ENCODE measurements at places on chromosomes 16 and 17.
A peak's percentile ranks its signal among the peaks of the same experiment; 100 is the strongest.

- no peak for DNase-seq
These were observed 77.4 kb downstream of the LMF1 start for GRCh38 chr16:893360-893759.

DNA sequence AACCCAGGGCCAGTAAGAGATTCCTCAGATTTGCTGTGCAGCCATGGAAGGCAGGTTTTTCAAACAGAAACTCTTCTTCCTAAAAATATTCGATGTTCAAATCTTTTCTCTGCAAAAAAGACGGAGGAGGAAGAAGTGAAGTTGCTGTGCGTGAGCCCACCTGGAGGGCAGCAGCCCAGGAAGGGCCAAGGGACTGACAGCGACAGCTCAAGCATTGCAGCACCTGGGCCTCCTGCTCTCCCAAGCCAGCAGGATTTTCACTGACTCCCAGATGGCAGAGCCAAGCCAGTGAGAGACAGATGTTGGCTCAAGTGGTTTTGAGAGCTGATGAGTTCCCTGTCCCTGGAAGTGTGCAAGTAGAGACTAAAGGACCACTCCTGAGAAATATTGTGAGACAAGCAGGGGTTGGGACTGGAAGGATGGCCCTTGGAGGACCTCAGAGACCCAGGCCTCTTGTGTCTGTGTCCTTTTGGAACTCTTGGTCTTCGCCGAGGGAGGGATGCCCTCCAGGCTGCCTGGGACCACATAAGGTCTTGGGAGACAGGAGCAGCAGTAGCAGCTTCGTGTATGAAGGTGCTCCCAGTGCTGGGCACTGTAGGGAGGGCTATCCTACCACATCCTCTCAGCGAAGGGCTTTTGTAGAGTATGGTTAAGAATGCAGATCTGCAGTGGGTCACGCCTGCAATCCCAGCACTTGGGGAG is 29.3 kb upstream of the TNFRSF13B start:
- no peak for DNase-seq

DNA sequence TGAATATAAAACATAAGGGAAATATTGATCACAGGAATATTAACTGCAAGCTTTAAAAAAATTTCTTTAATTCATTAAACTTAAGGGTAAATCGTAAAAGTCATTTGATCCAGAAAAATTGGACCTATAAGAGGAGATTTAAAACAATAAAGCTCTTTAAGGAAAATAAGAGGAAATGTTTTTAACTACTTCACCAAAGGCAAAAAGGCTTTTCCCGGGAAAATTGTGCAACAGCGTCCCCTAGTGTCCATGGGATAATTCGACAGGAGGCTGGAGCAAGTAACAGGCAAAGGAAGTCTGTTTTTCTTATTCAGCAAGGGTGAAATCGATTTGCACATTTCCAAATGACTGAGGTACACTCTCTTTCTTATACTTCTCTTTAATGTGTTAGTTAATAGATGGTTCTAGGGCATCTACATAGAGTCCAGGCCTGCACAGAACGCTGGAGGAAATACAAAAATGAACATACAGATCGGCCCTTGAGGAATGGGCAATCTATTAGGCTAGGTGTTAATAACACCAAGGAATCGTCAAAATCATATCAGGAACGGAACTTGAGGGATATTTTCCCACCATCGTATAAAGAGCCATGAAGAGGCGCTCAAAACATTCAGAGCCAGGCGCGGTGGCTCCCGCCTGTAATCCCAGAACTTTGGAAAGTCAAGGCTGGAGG is 61.4 kb downstream of the ZNF18 start:
- DNase-seq: peak; percentile 18

DNA sequence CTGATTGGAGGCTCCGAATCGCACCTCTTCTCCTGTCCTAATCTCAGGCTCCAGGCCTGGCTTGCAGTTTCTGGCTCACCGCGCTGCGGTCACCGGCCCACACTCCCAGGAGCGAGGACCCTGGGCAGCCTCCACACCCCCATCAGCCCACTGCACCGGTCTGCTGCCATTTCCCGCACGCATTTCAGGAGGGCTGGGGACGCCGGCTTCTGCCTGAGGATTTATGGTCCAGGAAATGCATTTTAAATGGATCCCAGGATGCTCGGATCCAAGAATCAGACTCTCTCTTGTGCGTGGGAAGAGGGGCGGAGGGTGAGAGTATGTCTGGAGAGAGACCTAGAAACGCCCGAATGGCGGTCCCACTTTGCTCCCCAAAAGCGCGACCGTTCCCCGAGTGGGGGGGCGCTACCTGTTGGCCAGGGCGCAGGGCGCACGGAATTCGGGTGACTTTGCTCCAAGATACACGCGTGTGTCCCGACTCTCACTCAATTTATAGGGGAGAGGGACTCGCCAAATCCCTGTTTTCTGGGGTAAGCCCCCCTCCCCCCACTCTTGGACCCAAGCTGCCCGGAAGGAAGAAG is 817 bp upstream of the JPH3 start:
- DNase-seq: no peak

DNA sequence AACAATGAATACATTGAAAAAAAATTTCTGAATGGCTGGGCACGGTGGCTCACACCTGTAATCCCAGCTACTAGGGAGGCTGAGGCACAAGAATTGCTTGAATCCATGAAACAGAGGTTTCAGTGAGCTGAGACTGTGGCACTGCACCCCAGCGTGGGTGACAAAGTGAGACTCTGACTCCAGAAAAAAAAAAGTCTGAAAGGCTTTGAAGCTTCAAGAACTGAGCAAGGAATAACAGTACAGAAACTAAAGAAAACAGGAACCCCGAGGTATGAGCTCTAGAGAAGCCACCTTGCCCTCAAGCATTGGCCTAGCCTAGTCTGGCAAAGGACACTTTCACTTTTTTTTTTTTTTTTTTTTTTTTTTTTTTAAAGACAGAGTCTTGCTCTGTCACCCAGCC is 45.0 kb downstream of the TEX2 start:
- DNase-seq: peak; percentile 39

DNA sequence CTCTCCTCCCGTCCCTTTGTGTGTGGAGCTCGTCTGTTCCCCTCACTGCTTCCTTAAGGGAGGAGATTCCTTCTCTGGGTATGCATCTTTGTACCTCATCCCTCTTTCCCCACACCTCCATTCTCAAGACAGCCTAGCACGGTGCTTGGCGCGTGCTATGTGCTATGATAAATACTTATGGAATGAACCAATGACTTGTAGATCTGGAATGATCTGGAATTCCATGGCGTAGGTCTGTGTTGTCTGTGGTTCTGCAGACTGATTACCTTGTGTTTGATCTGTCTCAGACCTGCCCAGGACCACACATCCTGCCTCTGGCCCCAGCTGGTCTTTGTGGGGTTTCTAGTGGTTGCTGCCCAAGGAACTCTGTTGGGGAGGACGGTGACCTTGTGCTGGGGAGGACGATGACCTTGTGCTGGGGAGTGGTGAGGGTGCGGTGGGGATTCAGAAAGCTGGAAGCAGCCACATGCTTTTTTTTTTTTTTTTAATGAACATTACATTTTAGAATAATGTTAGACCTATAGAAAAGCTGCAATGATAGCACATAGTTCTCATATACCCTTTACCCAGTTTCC is 33.5 kb upstream of the ETV4 start:
- no peak for DNase-seq

DNA sequence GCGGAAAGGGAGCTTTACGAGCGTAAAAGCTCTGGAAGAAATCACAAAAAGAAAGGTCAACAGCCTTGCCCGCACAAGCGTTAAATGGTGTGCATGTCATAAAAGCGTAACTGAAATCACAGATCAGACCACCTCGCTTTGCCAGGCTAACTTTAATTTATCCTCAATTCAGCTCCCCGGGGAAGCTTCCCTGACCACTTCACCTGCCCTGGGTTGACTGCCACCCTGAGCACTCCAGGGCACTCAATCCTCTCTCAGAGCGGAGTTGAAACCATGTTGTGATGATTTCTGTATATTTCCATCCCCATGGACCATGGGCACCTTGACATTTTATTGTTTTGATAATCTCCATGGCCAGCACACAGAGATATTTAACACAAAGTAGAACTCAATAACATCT is 16.1 kb upstream of the NAGS start:
- no peak for DNase-seq

DNA sequence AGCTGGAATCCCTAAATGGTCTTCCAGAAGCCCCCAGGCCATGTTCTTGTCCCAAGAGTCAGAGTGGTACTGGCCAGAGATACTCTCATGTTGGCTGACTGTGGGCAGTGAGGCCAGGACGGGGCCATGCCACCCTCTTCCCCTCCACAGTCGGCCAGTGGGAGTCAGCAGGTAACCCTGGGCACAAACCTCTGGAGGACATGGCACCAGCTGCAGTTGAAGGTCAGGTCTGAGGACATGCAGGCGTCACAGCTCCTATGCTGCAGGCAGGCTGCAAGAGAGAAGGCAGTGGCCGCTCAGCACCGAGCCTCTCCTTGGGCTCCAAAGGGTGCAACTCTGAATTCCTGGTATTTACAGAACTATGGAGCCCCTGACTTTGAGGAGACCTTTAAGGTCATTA is 68.2 kb downstream of the PLXDC1 start:
- no peak for DNase-seq

GRCh38 chr17:57944908-57945307 is 10.3 kb downstream of the CUEDC1 start:
- DNase-seq: no peak

- peak; percentile 56 for DNase-seq
These were observed 18.0 kb downstream of the XPO6 start for GRCh38 chr16:28193530-28194423.

- no peak for DNase-seq
These were observed 22.5 kb upstream of the SLC7A5 start for GRCh38 chr16:87891764-87892163.

DNA sequence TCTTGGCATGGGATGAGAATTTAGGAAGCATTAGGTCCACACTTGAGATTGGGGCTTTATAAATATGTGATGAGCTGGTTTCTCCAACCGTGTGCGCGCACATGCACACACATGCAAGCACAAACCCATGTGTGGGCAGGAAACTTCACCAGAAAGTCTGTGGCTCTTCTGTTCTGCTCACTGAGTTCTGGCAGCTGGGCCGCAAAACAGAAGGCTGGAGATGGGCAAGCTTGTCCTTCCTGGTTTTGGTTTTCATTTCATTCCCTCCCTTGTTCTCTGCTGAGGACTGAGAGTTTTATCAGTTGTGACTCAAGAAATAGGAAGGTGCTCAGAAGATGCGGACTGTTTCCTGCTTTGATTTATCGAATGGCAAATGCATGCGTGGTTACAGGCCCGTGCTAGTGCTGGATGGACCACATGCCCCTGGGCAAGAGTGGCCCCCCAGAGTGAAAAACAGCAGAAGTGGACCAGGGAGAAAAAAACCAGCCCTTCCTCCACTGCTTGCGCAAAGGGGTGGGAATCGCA is 14.1 kb downstream of the MAP3K14 start:
- DNase-seq: peak; percentile 54

DNA sequence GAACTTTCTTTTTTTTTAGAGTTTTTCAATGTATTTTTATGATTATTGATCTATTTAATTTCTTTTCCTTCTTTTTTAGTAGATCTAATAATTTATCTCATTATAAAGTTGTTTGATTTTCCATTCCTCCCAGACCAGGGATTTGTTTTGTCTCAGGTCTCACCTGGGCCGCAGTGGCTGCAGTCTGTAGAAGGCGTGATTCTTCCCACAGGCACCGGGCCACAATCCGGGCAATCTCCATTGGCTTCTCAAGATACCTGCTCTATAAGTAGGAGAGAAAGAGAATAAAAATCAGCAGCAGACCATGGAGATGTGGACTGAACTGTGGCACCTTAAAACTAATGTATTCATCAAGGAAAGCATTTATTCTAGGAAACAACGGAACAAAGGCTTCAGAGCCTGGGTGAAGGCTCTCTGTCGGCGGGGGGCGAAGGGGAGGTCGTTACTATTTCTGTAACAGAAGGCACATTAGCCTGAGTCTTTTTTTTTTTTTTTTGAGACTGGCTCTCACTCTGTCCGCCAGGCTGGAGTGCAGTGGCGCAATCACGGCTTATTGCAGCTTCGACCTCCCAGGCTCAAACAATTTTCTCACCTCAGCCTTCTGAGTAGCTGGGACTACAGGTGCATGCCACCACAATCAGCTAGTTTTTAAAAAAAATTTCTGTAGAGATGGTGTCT is 42.7 kb downstream of the STAT3 start:
- DNase-seq: no peak

DNA sequence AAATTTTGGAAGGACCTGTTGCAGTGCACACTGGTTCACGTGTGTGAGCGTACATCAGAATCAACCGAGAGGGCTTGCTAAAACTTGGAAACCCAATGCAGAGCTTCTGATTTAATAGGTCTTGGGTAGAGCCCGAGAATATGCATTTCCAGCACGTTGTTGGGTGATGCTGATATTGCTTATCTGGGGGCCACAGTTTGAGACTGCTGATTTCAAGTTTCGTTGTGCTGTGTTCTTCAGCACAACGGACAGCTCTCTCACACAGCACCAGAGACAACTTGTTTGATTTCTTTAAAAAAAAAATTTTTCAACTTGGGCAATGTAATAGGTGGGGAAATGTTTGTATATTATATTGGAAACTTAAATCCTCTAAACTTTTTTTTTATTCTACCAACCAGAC is 9.4 kb downstream of the OR4D2 start:
- no peak for DNase-seq

GRCh38 chr16:64826374-64826773 is 295.5 kb downstream of the CDH11 start:
- DNase-seq: no peak

GRCh38 chr17:55294042-55294751 is 29.4 kb downstream of the HLF start:
- DNase-seq: no peak

DNA sequence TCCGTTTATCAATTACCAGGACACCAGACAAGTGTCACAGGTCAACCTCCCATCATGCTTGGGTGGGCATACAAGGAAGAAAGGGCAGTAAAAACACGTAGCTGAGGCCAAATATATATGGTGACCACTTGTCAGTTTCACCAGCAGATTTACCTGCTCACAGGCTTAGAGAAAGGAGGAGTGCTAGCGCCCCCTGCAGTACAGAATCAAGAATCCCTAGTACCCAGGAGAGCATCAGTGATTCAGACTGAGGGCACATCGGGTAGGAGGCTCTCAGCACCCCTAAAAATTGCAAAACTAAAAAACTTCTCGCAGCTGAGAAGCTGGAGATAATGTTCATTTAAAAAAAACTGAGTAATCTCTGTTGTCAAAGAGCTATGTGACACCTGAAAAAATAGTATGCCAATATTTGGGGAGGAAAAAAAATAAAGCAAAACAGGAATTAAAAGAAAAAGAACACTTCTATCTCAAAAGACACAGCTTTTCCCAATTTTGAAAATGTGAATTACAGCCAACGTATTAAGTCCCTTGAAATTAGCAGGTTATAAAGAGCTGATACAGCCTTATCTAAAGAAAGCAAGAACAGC is 21.2 kb upstream of the MON1B start:
- DNase-seq: peak; percentile 29

DNA sequence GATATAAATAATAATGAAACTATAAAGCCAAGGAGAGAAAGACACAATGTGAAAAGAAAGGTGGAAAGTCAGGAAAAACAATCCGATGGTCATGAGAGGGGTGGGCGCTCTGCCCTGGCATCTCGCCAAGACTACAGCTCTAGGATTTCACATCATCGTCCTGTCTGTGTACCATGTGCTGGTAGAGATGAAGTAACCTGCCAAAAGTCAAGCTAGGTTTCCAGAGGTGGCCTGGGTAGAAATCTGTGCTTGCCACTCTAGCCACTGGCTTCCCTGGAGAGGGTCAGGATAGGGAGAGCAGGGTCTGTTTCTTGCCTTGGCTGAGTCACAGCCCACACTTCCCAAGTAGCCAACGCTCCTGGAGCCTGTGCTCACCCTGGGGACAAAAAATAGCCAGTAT is 31.0 kb upstream of the TRAP1 start:
- DNase-seq: no peak

GRCh38 chr16:79690159-79690558 is 89.6 kb upstream of the MAF start:
- DNase-seq: no peak

- DNase-seq: no peak
These were observed 3.9 kb downstream of the VPS35L start for GRCh38 chr16:19559242-19559910.

All from activated naive CD8-positive, alpha-beta T cell treated with anti-CD3 and anti-CD28 coated beads for 36 hours (primary cell).